Activated T-cell treated with anti-CD3 and anti-CD28 coated beads for 48 hours (primary cell): ENCODE measurements at places on chromosomes 2 and 18.
A peak's percentile ranks its signal among the peaks of the same experiment; 100 is the strongest.

GRCh38 chr2:189580658-189581353 is at the start of gene SLC40A1:
Gene SLC40A1 (minus strand): TSS chr2:189580786. CDS start chr2:189580460, 326 bp downstream.
- DNase-seq: peak; percentile 63

DNA sequence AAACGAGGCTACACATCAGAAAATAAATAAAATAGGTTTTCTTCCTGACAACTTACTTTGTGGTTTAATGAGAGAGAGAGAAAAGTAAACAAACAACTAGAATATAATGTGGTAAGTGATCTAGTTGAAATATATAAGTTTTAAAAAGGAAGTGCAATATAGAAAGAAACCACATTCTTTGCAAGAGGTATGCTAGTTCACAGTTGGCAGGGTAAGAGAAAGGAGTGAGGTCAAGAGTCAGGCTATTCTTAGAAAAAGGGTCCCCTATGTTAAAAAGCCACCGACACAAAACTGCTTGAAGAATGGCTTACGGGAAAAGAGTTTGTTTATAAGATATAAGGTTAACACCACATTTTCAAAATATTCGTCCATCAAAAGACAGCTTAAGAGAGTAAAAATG is 462.1 kb downstream of the ERBB4 start:
- DNase-seq: no peak

- DNase-seq: no peak
These were observed 142.5 kb downstream of the PARD3B start for GRCh38 chr2:204687776-204688175.

- DNase-seq: no peak
These were observed 39.6 kb upstream of the CRACDL start for GRCh38 chr2:98975611-98976010.

- DNase-seq: no peak
These were observed 230.1 kb downstream of the DYM start for GRCh38 chr18:49230326-49230725.

- no peak for DNase-seq
These were observed 7.2 kb downstream of the RAB11FIP5 start for GRCh38 chr2:73105511-73105971.

- DNase-seq: no peak
These were observed 217.2 kb upstream of the OSR1 start for GRCh38 chr2:19575641-19576040.

DNA sequence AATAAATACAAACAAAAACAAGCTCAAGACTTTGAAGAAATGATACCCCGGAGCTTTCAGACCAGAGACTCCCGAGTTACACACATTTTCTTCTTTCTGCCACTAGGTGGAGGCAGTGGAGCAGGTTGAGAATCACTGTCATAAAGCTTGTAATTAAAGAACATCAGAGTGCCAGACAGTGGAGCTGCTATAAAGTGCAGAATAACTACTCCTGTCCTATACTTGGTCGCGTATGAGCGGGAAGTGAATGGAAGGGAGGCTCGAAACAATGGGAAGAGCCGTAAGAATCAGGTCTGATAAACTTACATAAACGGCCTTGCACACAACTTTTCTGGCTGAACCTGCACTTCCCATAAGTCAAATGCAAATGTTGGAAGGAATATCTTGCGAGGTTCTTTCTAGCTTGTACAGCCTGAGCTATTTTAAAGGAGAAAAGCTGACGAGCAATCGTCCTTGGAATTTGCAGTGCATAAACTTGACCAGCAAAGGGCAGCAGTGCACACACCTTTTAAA is 189.0 kb downstream of the RPIA start:
- no peak for DNase-seq

- DNase-seq: no peak
These were observed 793 bp downstream of the NR4A2 start for GRCh38 chr2:156331572-156332283.

DNA sequence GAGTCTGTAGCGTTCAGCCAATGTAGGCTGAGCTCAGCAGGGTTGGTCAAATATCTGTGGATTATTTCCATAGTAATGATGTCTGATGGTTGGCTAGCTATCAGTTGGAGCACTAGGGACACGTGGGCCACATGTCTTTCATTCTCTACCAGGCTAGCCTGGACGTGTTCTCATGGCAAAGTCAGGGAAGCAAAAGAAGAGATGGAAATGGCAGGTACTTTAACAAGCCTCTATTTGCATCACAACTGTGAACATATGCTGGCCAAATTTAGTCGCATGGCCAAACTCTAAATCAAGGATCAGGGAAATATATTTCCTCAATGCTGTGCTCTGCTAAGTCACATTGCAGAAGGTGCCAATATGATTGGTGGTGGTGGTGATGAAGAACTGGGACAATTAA is 371.6 kb upstream of the CHST9 start:
- no peak for DNase-seq

DNA sequence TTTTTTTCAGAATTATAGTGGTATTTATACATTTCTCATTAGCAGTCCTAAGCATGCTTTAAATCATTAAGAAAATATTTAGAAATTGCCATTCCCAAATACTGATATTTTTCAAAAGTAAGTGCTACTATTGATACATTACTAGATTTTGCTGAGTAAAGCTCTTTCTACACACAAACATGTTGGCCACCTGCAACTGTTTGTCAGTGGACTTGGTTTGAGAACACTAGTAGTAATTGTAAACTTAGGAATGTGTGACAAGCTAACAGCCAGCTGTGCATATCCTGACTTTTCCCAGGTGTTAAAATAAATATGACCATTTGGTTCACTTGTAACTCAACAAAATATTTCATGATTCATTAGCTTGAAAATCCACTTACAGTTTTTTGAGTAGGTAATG is 103.1 kb downstream of the MSTN start:
- no peak for DNase-seq

DNA sequence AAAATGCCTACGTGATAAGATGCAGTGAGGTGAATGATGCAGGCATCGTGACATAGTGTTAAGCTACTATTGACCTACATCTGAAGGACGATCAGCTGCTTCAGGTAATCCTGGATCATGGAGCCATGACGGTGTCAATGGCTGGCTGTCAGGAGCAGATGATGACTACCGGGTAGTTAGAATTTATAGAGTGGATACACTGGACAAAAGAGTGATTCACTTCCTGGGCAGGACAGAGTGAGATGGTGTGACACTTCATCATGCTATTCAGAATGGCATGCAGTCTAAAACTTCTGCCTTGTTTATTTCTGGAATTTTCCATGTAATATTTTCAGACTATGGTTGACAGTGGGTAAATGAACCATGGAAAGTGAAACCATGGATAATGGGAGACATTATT is 29.5 kb downstream of the METTL8 start:
- no peak for DNase-seq

GRCh38 chr2:67642046-67642382 is 244.9 kb downstream of the ETAA1 start:
- DNase-seq: no peak

- DNase-seq: no peak
These were observed 481.3 kb upstream of the CHAC2 start for GRCh38 chr2:53286345-53286744.

DNA sequence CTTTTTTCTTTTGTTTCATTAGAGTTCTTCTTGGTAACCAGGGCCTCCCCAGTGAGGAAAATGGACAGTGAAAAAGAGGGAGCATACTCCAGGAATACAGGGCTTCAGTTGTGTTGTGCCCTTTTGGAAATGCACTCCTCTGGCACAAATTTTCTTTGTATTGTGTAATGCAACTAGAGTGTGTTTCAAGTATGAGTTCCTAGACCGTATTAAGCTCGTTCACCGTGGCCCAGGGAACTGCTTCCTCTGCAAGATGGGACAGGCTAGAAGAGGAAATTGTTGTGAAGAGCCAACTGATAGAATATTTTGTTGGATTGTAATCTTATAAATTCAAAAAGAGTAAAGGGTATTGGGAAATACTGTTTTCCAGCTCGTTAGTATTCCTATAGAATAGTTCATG is 137.2 kb upstream of the TTC39C start:
- no peak for DNase-seq

- no peak for DNase-seq
These were observed 201.4 kb downstream of the AFF3 start for GRCh38 chr2:99940963-99941362.

GRCh38 chr2:42839809-42840501 is 47.6 kb upstream of the HAAO start:
- DNase-seq: no peak

DNA sequence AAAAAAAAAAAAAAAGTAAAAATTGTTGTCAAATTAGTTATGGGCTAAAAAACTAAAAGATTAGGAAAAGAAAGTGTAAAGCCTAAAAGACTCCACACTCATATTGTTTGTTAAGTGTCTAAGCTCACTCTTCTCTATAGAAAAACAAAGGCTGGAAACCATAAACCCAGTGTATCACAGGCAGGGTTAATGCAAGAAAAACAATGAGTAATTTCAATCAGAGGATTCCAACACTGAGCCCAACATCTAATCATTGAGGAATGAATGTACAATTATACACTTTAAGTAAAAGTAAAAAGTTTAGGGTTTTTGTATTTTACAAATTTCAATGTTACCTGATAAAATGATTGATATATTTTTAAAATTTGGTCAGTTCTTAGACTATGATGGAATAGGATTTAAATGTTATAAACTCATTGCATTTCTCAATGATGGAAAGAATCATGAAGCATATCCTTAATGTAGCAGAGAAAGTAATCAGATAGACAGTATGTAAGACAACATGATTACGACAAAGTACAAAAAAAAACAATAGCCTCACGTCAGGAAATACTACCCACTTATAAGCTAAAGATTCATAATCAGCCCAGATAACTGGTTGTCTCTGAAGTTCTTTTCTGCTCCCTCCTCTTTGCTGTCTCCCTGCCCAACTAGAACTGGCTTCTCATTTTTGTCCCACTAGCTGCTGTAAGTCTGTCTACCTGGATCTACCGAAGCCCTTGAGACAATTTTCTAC is 44.5 kb upstream of the SP3 start:
- DNase-seq: no peak

- no peak for DNase-seq
These were observed 422.9 kb downstream of the ARHGAP15 start for GRCh38 chr2:143551971-143552650.

DNA sequence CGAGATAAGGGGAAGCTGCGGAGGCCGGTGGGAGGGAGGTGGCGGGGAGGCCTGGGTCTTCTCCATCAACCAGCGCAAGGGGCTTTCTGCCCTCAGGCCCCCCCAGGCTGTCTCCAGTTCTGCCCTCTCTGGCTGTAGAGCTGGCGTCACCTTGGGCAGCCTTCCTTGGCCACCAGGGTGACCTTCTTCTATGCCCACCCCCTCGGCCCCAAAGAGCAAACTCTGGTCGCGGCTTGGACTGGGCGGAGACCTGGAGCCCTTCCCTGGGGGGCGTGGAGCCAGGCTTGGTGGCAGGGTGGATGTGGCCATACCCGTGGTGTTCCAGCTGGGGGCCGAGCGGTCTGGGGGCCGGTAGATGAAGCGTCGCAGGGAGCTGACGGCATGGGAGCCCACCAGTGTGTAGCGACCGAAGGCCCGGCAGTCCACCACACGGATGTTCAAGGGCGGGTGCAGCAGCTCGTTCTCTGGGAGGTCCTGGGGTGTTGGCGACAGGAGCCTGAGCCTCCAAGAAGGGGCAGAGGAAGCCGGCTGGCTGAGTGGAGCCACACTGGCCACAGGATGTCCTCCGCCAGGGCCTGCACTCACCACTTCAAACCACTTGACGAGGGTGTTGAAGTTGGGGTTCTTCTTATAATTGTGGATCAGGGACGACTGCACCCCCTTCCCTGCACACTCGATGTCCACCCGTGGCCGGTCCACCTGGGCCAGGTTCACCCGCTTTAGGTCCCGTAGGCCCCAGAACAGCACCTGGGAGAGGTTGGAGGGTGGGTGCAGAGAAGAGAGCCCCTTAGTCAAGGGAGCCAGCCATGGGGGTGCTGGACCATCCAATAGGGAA is 4.9 kb downstream of the OTOF start:
- DNase-seq: no peak

DNA sequence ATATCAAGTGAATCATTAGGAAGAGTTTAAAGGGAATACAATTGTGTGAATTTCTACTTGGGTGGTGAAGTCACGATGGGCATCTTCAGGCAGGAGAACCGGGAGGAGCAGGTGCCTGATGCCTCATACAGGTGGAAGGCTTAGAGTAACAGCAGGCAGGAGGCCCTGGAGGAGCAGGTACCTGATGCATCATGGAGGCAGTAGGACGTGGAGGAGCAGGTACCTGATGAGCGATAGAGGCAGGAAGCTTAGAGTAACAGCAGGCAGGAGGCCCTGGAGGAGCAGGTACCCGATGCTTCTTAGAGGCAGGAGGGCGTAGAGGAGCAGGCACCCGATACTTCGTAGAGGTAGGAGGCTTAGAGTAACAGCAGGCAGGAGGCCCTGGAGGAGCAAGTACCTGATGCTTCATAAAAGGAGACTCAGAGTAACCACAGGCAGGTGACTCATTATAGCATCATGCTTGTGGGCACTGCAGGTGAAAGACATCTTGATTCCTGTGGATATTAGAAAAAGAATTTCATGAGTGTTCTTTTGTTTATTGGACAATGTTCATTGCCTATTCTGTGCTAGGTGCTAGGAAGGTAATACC is 133.9 kb downstream of the ATP9B start:
- DNase-seq: no peak

DNA sequence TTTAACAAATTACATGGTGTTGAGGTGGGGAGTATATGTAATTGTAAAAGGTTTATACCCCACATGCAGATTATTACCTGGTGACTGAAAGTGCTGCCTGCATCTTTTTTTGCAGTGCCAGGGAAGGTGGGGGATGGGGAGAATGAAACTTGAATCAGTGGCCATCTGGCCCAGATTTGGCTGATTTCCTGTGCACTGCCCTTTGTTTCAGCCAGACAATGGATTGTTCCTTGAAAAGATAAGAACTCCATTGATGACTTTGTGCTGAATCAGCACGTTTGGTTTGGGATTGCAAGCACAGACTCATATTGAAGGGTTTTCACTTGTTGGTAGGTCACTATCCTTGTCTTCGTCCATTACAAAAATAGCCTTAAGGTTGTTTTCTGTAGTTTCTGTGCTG is 20.9 kb downstream of the GREB1L start:
- DNase-seq: no peak

DNA sequence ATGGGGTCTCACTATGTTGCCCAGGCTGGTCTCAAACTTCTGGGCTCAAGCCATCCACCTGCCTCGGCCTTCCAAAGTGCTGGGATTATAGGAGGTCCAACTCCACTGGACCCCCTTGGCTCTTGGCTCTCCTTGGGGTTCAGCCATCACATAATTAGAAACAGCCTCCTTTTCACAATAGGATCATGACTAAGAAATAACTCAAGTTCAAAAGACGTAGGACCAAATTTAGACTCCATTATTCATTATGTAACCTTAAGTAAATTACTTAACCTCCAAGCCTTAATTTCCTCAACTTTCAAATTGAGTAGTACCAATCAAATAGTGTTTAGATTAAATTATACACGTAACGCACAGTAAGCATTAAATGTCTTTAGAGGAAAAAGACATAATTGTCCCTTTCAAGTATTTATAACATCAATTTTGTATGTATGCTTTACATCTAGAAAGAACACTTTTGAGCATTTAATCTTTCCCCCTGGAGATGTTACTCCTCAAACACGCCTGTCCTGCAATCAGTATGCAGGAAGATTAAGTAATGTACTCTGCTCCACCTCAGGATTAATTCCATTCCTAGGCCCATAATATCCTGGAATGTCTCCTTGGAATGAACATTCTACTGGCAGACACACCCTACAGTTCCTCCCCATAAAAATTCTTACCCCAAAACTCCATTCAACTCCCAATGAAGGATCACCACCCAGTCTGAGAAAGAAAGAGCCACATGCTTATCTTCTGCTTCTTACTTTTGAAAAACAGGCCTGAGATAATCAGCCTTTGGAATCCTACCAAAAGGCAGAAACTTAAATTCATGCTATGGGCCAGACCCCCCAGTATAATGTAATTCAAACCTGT is 49.1 kb downstream of the COBLL1 start:
- no peak for DNase-seq
